ENCODE measurements at places on chromosomes 7 and 10.
A peak's percentile ranks its signal among the peaks of the same experiment; 100 is the strongest.

- no peak for DNase-seq
Measured at GRCh38 chr10:3568983-3569382, 216.0 kb downstream of the KLF6 start.

- no peak for DNase-seq
Measured at GRCh38 chr7:22584179-22584578, 84.2 kb upstream of the STEAP1B start.

DNA sequence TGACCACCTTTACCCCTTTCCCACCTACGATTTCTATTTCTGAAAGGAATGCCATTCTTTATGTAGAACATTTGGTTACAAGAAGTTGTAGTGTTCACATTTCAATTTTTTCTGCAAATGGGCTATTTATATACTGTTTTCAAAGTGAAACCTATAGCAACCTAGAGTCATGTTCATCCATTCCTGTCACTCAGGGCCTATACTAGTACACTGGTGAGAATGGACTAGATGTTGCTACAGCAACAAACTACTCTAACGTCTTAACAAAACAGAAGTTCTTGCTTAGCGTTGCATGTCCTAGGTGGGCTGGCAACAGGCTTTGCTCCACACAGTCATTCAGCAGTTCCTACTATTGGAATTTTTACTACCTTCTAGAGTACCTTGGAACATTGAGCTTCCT, 16.3 kb downstream of the CASD1 start:
- no peak for DNase-seq

DNA sequence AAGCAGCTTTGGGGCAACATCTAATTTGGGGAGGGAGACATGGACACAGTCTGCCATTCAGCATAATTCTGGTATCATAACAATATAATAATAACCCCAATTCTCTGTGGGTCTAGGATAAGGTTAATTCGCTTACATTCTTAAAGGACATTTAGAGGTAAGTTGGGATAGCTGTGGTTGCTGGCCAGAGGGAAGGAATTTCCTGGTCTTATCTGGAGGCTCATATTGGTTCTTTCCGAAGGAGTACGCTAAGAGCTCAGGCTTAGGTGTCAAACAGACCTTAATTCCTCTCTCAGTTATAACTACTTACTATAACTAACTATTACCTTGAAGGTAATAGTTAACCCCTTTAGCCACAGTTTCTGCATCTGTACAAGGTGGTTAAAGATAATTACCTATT, 68.8 kb downstream of the SPAG6 start:
- DNase-seq = no peak

- DNase-seq = no peak
Measured at GRCh38 chr10:114431414-114432135, 27.3 kb upstream of the AFAP1L2 start.

GRCh38 chr7:151428378-151429236, 11.3 kb downstream of the CRYGN start:
- DNase-seq = no peak

- DNase-seq = no peak
Measured at GRCh38 chr10:11876805-11877590, 53.8 kb downstream of the PROSER2 start.

- no peak for DNase-seq
Measured at GRCh38 chr7:55549457-55549856, 22.8 kb downstream of the VOPP1 start.

DNA sequence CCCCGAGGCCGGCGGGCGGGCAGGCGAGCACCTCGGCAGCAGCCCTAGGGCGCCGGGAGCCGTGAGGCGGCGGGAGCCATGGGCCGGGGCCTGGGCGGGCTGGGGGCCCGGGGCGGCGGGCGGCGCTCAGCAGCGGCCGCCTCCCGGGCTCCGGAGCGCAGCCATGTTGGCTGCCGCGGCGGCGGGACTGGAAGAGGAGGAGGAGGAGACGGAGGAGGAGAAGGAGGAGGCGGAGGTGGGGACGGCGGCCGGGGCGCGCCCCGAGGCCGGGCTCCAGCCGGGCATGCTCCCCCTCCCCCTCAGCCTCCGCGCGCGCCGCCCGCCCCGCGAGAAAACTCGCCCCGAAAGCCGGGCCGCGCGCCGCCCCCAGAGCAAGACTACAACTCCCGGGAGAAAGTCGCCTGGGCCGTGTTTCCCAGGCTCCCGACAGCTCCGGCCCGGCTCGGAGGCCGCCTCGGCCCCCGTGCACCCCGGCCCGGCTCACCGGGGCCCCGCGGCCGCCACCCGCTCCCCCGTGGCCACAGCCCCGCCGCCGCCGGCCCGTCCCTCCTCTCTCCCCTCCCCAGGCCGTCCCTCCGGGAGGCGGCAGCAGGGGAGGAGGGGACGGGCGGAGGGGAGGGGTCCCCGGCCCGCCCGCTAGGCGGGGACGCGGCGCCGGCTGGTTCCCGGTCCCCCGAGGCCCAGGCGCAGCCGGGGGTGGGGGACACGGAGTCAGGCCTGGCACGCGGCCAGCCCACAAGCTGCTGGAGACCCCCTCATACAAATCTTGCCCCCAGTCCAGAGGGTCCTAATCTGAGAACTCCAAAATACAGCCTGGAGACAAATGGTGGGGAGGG, at the start of gene DLG5:
Gene DLG5 (minus strand): TSS at position 190 of the 836 bp plus-strand sequence. CDS start 235 bp downstream, outside the sequence.
- no peak for DNase-seq

DNA sequence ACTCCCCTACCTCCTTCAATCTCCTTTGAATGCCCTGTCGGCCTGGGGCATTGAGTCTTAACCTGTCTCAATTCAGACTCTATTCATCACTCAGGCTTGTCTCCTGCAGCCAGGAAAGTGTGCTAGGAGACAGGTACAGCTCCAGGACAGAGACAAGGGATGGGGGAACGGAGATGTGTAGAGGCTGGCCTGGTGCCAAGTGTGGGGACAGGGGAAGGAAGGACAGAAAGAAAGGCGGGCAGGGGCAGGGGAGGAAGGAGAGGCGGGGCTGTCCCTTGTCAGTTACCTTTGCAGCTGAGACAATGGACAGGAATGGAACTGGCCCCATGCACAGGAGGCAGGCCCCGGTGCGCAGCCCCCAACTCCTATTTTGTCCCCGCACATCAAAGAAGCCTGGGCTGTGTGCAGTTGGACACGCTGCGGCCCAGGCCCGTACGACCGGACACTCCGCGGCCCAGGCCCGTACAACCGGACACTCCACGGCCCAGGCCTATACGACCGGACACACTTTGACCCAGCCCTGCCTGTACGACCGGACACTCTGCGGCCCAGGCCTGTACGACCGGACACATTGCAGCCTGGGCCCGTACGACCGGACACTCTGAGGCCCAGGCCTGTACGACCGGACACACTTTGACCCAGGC, 36.9 kb downstream of the CHST15 start:
- no peak for DNase-seq

GRCh38 chr10:131944976-131945695, 36.6 kb downstream of the BNIP3 start:
- no peak for DNase-seq

DNA sequence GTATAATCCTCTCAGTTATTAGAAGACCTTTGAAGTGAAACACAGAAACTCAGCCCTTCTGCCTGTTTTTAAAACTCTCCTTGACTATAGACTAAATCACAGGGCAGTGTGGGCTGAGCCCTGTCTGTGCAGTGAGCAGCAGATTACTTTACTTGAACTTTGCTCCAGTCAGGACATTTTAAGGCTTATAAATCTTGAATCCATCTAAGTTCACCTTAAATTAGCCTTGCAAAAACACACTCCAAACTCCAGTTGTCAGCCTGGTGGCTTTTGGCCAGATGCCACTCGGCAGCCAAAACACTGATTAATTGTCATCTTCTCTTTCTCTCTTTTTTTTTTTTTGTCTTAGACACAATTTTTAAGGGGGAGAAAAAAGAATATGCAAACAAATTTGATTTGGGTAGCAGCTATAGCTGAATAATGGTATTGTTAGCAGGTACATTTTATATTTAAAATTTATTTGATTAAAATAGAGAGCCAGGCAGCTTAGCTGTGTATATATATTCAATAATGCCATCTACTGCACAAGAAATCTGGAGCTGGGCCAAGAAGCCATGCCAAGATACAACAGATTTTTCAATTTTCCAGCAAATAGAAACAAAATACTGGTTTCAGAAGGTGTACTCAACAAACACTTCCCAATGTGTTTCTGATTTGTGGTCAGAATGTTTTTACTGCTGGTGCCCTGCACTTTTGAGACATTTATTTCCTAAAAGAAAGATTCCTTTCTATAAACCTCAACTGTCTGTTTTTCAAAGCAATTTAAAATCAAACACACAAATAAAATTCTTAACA, 247.7 kb downstream of the TFEC start:
- peak; percentile 77 for DNase-seq

- peak; percentile 73 for DNase-seq
Measured at GRCh38 chr10:77513781-77514331, 123.8 kb downstream of the KCNMA1 start.

DNA sequence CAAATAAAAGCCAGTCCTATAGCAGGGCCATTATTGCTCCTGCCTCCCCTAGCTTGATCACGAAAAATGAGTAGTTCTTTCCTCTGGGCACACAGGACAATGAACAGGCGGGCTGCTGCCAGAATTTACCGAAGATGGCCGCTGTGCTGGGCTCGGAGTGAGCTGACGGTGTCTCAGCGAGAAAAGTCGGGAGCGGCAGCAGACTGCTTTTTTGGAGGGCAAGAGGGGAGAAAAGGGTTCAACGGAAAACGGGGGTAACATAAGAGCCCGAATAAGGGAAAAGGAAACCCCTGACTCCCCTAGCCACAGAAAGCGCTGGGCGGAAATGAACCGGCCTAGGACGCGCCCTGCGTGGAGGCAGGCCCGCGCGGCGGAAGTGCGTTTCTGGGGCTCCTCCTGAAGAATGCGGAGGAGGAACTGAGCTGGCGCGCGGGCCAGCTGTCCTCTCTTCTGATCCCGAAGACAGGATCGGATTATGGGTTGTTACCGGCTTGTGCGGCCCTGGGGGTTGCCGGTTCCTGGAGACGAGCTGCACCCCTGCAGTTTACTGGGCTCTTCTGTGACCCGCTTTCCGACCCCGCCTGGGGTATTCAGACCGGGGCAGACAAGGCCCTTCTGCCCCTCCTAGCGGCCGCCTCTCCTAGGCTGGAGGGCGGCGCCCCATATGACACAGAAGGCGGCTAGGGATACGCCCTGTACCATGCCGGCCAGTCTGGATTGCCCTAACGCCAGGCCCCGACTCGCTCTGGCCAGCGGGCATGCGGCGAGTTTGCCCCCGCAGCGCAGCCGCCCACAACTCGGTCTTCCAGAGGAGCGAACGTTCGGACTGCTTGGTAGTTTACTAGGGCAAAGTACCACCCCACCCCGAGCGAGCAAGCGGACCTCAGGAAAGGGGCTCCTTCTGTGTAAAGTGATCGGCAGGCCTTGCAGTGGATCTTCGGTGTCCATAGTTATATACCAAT, 30.1 kb upstream of the KMT2E start:
- peak; percentile 70 for DNase-seq

GRCh38 chr7:134004829-134005505, 122.2 kb upstream of the LRGUK start:
- no peak for DNase-seq

DNA sequence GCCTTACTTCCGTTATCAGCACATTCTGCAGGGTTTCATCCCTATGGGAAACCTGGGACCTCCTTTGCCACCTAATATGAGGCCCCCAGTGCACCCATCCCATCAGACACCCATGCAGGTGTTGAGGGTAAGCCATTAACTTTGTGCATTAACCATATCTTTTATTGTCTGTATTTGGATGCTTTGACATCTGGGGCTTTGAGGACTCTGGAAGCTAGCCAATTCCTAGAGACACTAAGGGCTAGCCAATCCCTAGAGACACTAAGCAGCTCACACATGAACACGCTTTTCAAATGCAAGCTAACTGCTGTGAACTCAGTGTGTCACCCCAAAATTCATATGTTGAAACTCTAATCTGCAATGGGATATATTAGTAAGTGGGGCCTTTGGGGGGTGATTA, 272.5 kb upstream of the COBL start:
- peak; percentile 48 for DNase-seq

DNA sequence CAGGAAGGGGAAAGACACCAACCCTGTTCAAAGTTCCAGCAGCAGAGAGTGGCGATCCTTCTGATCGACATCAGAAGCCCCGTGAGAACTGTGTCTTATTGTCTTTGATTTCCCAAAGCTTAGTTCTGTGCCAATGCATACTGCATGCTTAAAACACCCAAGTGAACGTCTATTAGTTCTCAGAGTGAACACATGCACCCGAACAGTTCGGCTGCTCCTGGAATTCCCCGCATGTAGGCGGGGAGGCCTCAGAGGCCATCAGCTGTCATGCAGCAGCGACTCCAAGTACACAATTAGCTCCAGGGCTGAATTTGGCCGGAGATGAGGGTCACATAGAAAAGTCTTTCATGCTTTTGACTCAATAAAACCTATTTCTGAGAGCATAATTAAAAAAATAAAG, 276.9 kb downstream of the ZMYND11 start:
- DNase-seq = no peak

DNA sequence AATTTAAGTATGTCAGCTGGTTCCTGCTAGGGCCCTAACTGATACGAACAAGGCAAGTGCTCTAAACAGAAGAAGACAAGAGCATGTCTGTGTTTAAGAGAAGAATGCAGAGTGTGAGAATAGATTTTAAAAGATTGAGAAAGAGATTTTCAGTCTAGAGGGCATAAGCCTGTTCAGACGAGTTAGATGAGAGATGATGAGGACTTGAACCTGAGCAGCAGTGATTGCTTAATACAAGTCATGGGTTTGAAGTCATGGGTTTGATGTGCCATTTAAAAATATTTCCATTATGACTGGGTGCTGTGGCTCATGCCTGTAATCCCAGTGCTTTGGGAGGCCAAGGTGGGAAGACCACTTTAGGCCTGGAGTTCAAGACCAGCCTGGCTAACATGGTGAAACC, 108.9 kb upstream of the PLXDC2 start:
- DNase-seq = no peak

DNA sequence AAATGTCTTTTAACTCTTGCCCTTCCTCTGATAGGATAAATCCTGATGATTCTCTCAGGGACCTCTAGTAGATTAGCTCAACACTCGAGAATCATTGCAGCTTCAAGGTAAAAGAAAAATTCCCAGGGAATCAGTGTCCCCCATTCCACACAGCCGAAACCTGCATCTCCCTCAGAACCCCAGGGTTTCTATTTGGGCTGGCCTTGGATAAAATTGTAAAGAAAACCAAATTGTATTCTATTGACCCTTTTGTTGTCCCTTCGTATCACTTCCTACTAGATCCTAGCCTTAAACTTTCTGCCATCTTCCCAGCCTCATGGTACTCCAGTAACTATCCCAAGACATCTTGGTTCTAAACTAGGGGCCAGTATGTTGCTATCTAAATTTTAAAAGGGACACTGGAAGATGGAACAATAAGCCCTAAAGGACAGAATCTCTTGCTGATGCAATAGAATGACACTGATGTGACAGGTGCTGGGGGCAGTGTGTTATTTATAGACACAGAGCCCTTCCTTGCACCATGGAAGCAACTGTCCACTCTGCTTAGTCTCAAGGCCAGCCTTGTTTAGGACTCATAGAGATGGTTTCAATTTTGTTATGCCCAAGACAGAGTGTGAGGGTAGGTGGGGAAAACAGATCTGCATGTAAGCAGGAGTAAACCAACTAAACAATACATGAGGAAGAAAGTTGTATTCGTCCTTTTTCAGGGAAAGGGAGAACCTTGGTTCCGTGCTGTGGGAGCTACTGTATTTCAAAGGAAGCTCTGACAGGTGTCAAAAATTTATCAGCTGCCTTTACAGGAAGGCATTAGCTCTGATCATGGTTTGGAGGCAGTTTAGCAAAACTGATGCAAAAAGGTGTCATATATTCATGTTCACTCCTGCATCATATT, 7.6 kb downstream of the ASB15 start:
- DNase-seq = no peak

- DNase-seq = no peak
Measured at GRCh38 chr7:140593672-140593982, 47.0 kb downstream of the DENND2A start.

All from NCI-H446 (cell line).